ENCODE measurements at places on chromosomes 16 and 17. TPM values are rescaled to one million over a fixed set of nuclear protein-coding genes. Genes with fewer than 3 reads are reported as not detected.
A peak's percentile ranks its signal among the peaks of the same experiment; 100 is the strongest.

- DNase-seq, result no peak
These were observed at the start of gene CD300LF for GRCh38 chr17:74712756-74713155. CD300LF (minus strand) TSS chr17:74712923; CDS start chr17:74712866, 57 bp downstream.

DNA sequence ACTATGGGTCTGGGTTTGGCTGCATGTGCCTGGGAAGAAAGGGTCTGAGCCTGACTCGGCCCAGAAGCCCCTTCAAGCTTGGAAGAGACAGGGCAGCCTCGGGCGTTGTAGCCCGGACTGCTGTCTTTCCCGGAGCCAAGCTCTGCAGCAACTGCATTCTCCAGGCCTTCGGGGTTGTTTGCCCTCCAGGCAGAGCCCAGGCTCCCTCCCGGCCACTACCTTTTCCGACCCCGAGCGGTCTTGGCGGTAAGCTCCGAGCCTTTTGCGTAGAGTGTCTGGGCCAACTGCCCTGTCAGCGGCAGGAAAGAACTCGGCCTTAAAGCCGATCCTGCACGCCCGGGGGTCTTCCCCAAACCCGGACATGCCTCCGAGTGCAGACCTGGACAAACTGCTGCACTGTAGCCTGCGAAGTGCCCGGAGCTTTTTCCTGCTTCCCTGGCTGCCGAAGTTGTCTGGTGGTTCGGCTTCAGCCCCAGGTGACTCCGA lies 1.3 kb downstream of the LHX1 start:
- DNase-seq, result no peak

- no peak for DNase-seq
These were observed 8.1 kb downstream of the MKS1 start for GRCh38 chr17:58210922-58211321.

DNA sequence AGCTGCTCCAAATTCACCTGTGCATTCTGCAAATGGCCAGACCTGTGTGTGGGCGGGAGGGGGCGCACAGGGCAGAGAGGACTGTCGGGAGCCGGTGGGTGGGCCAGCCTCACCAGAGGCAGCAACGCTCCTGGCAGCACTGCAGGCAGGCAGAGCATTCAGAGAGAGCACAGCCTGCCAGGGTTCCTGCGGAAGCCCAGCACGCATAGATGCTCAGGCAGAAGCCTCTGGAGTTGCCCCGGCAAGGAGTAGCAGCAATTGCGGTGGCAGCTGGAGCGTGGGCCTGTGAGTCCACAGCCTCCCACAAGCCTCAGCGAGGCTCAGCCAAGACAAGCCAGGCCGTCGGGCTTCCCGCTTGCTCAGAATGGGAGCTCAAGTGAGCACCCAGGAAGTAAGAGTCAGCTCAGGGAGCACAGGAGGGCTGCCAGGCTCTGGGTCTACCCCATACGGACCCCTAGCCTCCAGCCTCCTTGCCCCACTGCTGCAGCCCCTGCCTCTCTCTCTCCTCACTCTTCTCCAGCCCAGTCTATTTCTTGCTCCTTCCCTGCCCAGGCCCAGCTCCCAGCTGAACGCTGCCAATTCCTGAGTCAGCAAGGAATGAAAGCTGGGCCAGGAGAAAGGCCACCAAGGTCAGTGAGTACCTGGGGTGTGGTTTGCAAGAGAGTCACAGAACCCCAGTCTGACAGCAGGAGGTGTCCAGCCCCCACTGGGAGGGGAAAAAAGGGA lies 9.6 kb downstream of the EMC6 start:
- peak; percentile 73 for DNase-seq

DNA sequence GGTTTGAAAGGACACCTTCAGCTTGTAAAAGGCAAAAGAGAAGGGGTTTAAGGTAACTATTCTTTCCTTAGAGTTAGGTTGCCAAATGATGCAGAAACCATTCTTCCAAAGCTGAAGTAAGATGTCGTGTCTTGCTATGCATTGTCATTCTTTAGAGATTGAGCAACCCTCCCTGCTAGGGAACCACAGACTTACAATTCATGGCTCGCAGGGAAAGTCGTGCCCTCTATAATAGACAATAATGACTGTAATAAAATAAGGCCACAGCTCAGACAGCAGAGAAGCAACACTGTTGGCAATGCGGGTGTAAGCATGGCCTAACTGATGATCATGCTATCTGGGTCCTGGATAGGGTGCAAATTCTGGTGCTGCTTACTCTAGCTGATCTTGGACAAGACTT lies 129.6 kb upstream of the CDH13 start:
- no peak for DNase-seq

- no peak for DNase-seq
These were observed 15.9 kb upstream of the DUS1L start for GRCh38 chr17:82081546-82081945.

KCNH4 gene
- total RNA-seq, result not detected

DNA sequence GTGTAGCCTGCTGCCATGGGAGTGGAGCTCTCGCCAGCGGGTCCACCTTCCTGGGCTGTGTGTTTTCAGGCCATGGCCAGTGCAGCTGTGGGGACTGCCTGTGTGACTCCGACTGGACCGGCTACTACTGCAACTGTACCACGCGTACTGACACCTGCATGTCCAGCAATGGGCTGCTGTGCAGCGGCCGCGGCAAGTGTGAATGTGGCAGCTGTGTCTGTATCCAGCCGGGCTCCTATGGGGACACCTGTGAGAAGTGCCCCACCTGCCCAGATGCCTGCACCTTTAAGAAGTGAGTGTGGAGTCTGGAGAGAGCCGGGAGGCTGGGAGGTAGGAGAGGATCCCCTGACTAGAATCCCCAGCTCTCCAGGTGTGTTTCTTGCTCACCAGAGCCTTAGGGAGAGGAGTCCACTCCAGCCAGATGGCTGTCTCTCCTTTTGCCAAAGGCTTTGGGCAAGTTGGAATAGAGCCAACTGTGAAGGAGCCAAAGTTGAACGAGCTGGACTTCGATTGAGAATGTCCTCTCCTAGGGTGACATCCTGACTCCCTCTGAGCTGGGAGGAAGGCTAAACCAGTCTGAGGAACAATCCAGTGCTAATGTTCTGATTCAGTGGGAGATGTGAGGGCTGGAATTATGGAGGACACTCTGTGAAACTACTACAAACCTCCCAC lies 24.4 kb upstream of the EFCAB13 start:
- no peak for DNase-seq

CHD9 gene
- 70.8 TPM for total RNA-seq

- DNase-seq, result no peak
These were observed 496.9 kb upstream of the C16orf82 start for GRCh38 chr16:26569793-26570192.

GRCh38 chr17:38563362-38564253 lies 42.1 kb downstream of the SRCIN1 start:
- DNase-seq, result no peak

DNA sequence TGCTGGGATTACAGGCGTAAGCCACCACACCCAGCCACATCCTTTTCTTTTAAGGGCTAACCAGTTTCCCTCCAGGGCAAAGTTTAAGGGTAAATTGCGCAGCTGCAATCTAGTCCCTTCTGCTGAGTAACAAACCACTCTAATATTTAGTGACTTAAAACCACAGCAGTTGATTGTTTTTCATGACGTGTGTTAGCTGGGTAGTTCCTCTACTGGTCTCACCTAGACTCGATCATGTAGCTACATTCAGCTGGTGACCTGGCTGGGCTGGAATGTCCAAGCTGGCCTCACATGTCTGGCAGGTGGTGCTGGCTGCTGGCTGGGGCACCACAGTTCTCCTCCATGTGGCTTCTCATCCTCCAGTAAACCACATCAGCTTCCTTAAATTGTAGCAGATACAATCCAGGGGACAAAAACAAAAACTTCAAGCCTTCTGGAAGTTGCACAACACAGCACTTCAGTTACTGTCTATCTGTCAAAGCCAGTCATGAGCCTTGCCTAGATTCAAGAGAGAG lies 75.5 kb downstream of the GPRC5B start:
- no peak for DNase-seq

Data from fibroblast of the aortic adventitia (primary cell).